ENCODE measurements at places on chromosomes 3 and 15.

- no peak for DNase-seq
Observed at GRCh38 chr15:90232941-90233386, 777 bp downstream of the CIB1 start.

- DNase-seq = no peak
Observed at GRCh38 chr3:30760040-30760695, 134.3 kb downstream of the GADL1 start.

DNA sequence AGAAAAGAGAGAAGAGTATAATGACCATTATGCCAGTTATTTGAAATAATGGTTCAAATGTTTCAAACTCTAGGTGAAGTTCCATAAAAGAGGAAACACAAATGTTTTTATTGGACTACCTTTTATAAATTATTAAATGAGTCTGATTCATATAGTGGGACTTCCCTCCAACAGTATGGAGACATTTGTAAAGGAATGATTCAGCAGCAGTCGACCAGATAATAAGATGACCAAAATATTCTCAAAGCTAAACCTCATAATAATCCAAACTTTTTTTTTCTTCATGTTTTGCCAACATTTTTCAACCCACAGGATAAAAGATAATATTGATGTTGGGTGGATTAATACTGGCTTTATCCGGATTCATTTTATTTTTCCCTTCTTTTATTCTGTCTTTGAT is 18.8 kb downstream of the TIPARP start:
- DNase-seq = no peak

DNA sequence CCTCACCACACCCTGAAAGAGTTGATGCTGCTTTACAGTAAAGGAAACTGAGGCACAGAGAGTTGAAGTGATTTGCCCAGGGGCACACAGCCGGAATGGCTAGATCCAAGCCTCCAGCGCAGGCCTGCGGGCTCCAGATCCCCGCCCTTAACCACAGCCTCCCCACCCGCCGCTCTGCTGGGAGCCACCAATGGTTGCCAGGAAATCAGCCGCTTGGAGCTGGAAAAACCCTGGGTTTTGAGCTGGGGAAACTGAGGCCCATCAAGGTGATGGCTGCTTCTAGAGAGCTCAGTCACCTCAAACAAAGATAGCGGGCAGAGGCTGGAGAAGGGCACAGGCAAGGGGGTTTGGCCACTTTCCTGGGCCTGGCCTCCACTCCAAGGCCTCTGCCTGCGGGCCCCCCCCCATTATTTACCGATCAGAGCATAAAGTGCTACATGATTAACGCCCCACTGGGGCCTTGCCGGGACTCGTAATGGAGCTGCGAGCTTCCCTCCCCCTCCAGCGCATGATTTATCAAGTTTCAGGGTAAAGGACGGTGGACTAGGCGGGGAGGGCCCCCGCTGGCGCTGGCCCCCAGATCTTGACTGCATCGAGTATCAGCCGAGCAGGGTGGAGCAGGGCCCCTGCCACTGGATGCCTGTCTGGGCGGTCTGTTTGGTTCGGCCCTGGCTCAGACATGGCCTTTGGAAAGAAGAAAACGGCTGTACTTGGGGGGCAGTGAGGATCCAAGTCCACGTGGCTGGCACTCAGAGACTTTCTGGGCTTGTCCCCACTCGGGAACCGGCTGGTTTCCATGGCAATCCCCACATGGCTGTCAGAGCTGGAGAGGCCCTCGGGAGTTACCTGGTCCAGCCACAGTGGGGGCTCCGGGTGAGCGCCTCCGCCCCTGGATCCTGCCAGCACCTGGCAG is 9.1 kb downstream of the PLXND1 start:
- DNase-seq = peak; percentile 5

DNA sequence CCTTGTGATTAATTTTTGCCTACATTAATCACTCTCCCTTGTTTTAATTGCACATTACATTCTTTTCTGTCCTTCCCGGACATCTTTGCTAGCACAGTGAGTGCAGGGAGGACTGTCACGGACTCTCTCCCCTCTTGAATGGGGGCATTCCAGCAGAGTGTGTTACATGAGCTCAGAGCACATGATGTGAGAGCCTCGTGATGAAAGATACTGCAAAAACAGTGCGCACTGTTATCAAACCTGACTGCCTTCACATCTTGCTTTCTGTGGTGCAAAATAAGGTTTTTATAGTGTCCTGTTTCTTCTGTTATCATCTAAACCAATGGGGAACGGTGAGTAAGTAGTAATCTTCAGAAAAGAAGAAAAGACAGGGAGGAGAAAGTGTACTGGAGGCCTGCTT is 167.5 kb downstream of the PGPEP1L start:
- no peak for DNase-seq

DNA sequence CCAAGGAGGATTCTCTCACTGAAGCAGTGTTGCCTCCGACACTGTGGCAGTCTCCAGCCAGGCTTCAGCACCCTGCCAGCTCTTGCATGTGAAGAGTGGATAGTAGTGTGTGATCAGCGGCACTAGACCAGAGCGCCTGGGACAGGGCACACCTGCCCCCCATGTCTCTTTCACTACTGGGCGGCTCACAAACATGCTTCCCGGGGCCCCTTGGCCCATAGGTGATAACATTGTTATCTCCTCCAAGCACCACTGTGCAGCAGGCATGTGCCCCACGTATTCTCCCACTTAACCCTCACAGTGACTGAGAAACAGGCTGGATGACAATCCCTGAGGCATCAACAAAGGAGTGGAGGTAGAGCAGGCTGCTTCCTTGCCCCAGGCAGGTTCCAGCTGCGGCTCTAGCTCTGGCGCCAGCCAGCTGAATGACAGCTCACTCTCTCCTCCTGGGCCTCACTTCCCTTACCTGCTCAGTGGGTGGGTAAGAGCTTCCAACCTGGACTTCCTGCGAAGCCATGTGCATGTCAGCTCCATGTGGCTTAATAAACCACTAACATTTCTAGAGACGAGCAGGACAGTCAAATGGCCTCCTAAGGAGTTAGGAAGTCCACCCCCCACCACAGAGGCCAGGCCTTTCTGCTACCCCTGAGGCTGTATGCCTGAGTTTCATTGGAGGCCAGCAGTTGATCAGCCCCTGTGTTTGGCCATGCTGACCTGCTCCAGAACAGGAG is 37.8 kb downstream of the KLF13 start:
- no peak for DNase-seq

DNA sequence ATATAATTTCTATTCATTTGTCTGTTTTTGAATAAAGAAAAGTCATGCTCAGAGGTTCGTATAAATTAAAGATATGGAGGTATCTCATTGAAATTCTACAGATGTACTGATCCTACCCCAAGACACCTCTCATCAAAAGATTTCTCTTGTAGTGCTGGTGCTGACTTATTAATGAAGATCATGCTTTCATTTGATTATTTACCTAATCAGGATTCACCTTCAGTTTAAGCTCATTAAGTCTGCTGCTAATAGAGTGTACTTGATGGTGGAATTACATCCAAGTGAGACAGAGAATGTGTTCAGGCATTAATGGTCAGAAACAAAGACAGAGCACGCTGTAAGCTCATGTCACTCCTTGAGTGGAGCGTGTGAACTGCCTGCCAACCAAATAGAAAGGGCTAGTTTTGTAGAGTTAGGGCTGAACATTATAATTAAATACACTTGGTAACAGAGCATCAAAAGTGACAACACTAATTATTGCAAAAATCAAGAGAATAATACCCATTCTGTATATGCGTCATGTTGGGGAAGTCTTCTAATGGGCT is 45.5 kb downstream of the KBTBD12 start:
- no peak for DNase-seq

GRCh38 chr3:147269907-147270306 is 136.4 kb downstream of the ZIC4 start:
- DNase-seq = no peak

GRCh38 chr3:5071061-5071460 is 51.0 kb upstream of the ARL8B start:
- no peak for DNase-seq

GRCh38 chr3:37986479-37987314 is 3.9 kb upstream of the VILL start:
- DNase-seq = no peak

- no peak for DNase-seq
Observed at GRCh38 chr3:40324621-40325020, 15.1 kb downstream of the EIF1B start.

- no peak for DNase-seq
Observed at GRCh38 chr3:119222391-119222790, 18.3 kb downstream of the B4GALT4 start.

DNA sequence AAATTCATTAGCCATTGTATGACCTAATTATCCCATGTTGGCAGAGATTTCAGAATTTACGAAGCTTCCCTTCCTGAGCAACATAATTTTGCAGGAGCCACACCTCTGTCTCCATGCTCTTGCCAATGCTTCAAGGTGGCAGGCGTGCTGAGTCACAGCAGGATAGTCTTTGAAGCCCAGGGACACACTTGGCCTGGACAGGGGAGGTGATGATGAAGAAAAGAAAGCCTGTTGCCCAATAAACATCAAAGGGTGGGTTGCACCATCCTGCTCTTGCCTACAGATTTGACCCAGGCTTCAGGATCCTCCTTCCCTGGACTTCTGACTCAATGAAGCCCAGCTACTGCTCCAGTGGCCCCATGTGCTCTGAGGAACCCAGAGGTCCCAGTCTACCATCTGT is 117.1 kb downstream of the MINAR1 start:
- DNase-seq = no peak

GRCh38 chr15:94412979-94413746 is 181.8 kb downstream of the MCTP2 start:
- no peak for DNase-seq

GRCh38 chr15:56732886-56733135 is 498 bp downstream of the ZNF280D start:
- no peak for DNase-seq

GRCh38 chr15:51172193-51172592 is 77.5 kb upstream of the TNFAIP8L3 start:
- DNase-seq = no peak

- DNase-seq = no peak
Observed at GRCh38 chr3:63860776-63861175, 2.8 kb downstream of the THOC7 start.

DNA sequence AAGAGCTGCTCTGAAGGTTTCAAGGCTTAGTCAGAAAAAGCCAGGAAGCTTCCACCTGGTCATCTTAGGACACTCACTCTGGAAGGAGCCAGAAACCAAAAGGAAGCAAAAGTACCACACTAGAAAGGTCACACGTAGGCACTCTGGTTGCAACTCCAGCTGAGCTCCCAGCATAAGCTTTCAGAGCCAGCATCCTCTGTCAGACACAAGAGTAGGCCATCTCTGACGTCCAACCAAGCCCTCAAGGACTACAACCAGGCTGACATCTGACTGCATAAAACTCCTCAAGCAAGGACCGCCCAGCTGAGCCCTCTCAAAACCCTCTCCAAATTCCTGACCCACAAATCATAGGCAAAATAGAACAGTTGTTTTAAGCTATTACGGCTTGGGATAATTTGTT is 12.8 kb downstream of the SH3BP5 start:
- DNase-seq = no peak

GRCh38 chr3:64824394-64824909 is 136.7 kb upstream of the ADAMTS9 start:
- DNase-seq = no peak

- no peak for DNase-seq
Observed at GRCh38 chr3:97647441-97647982, 117.0 kb upstream of the ARL6 start.

- no peak for DNase-seq
Observed at GRCh38 chr3:63857311-63857710, 6.3 kb downstream of the THOC7 start.

DNA sequence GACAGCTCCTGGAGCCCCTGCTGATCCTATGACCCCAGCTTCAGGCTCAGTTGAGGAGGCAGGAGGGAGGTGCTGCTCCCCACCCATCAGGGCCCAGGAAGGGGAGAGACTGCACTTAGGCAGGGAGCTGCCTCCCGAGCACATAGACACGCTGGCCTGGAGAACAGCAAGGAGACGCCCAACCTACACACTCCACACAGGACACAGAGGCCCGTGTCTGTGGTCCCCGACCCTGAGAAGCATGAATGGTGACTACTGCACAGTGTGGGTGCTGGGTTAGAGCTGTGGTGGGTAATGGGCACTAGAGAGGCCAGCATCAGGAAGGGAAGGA is 1.1 kb upstream of the HHATL start:
- no peak for DNase-seq

DNA sequence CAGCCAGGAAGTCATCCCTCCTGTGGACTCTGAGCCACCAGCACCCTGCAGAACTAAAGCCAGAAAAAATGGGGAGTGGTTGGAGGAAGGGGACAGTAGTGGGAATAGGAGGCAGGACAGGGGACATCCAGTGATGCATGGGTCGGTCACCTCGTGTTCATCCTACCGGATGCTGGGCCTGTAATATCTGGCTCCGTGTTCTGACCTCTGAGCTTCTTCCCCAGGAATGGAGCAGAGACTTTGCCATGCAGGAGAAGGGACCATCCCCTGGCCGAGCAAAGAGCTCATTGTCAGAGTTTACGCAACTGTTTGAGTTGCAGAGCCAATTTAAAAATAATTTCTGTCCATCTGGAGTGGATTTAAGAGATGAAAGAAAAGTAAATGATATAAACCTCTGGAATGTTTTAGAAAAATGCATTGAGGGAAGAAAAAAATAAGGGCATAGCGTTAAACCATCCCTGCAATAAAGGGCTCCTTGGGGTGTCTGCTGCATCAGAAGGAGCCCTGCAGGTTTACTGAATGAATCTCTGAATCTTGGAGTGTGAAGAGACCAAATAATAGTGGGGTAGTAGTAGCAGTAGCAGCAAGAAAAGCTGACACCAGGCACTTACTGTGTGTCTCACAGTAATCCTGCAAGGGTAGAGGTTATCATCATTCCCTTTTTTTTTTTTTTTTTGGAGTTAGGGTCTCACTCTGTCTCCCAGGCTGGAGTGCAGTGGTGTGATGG is 70.9 kb downstream of the AAGAB start:
- no peak for DNase-seq

- DNase-seq = no peak
Observed at GRCh38 chr3:183385698-183386613, 42.5 kb downstream of the MCF2L2 start.

GRCh38 chr15:80396096-80396495 is 8.1 kb upstream of the ARNT2 start:
- DNase-seq = no peak

- DNase-seq = no peak
Observed at GRCh38 chr3:16174026-16174355, 489 bp upstream of the GALNT15 start.

DNA sequence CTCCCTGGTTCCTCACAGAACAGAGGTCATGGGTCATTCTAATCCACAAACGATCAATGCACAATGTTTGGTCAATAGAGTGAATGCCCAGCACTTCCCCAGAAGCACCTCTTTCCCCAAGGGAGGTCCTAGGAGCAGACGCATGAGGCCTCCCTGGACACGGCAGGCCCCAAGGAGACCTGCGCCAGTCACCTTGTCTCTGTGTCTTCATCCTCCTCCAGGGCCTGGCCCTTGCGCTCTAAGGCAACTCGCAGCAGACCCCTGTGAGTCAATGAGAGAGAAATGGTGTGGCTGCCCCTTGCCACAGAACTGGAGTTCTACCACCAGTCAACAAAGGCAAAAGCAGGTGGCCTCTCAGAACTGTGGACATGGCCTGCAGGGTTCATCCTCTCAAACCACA is 18.1 kb downstream of the ALS2CL start:
- DNase-seq = no peak
